CD14-positive monocyte (primary cell): ENCODE measurements at places on chromosomes 2 and 18.

DNA sequence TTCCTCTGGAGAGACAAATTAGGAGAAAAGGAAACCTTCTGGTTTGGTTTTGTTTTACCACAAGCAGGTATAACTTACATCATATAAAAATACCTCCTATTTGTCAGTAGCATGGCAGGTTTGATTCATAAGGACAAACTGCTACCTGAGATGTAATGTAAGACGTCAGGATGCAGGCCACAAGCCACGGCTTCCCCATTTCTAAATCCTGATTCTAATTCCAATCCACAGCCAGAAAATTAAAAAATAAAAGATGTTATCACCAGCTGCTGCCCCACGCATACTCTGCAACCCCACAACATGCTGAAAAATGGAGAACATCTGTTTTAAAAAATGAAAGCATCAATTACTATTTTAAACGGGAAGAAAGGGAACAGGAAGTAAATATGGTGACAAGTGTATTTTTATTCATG, 197.6 kb downstream of the BCL11A start:
- peak; percentile 36 for DNase-seq

GRCh38 chr2:106115250-106115649, 78.9 kb downstream of the UXS1 start:
- DNase-seq: peak; percentile 20

- DNase-seq: no peak
Observed at GRCh38 chr2:25566094-25566493, 107.3 kb downstream of the DTNB start.

DNA sequence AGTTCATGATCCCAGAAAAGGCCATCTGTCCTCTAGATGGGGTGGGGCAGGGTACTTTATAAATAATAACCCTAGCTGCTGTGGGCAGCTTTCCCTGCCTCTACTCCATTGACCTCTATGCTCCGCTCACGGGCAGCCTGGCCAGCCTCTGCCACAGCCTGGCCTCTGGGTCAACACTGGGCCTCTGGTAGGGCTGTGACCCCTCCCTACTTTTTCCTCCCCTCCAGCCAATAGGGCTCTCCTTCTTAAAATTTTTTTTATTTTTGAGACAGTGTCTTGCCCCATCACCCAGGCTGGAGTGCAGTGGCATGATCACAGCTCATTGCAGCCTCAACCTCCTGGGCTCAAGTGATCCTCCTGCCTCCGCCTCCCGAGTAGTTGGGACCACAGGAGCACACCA, 4.1 kb upstream of the GAREM2 start:
- no peak for DNase-seq

DNA sequence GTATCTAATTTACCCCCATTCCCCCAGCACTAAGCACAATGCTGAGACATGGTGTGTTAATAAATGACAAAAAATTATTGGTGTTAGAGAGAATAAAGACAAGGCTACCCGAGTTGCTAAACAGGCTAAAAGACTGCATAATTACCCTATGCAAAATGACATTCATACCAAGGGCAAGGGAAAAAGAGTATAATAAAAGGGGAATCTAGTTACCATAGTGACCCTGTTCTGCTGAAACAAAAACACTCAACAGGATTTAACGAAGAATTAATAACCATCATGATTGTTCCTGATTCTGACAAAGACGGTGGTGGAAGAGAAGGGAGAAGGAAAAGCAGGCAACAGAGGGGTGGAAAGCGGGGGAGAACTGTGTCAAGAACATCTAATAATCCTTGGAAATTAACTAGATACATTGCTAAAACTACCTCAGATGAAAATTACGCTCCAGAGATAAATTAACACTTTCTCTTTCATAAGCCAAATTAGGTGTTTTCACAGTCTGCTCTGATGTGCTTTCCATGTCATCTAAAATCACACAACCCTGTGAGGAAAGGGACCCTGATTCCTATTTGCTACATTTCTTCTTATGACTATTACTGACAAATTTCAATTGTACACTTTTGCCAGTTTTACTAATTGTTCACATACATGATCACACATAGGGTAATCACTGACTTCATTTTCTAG, 25.5 kb downstream of the TTR start:
- DNase-seq: no peak

GRCh38 chr18:32803568-32803967, 30.7 kb upstream of the KLHL14 start:
- no peak for DNase-seq
